ENCODE measurements at places on chromosomes 4 and X. TPM values are rescaled to one million over a fixed set of nuclear protein-coding genes. Genes with fewer than 3 reads are reported as not detected.

RTL5 gene
- total RNA-seq = 4.1 TPM

MAGEB2 gene
- total RNA-seq = not detected

CXorf51B gene
- not detected for total RNA-seq

EOLA1 gene
- 15.1 TPM for total RNA-seq

SSX2B gene
- not detected for total RNA-seq

RRH gene
- 0.41 TPM for total RNA-seq

SPIN4 gene
- total RNA-seq = 9.0 TPM

RBM47 gene
- 0.82 TPM for total RNA-seq

FAAH2 gene
- 3.3 TPM for total RNA-seq

PLAC1 gene
- not detected for total RNA-seq

MAP3K15 gene
- total RNA-seq = 0.82 TPM

GLUD2 gene
- total RNA-seq = 1.2 TPM

GUCY1A1 gene
- total RNA-seq = 207 TPM

TLR8 gene
- under 0.01 TPM for total RNA-seq

DCHS2 gene
- 11.0 TPM for total RNA-seq

MUC7 gene
- total RNA-seq = not detected

TMEM150C gene
- total RNA-seq = 74.2 TPM

TEX28 gene
- not detected for total RNA-seq

FGB gene
- total RNA-seq = not detected
